Hepatocyte (in vitro differentiated cells): ENCODE measurements at places on chromosomes 13 and 19. TPM values are rescaled to one million over a fixed set of nuclear protein-coding genes. Genes with fewer than 3 reads are reported as not detected.

DNA sequence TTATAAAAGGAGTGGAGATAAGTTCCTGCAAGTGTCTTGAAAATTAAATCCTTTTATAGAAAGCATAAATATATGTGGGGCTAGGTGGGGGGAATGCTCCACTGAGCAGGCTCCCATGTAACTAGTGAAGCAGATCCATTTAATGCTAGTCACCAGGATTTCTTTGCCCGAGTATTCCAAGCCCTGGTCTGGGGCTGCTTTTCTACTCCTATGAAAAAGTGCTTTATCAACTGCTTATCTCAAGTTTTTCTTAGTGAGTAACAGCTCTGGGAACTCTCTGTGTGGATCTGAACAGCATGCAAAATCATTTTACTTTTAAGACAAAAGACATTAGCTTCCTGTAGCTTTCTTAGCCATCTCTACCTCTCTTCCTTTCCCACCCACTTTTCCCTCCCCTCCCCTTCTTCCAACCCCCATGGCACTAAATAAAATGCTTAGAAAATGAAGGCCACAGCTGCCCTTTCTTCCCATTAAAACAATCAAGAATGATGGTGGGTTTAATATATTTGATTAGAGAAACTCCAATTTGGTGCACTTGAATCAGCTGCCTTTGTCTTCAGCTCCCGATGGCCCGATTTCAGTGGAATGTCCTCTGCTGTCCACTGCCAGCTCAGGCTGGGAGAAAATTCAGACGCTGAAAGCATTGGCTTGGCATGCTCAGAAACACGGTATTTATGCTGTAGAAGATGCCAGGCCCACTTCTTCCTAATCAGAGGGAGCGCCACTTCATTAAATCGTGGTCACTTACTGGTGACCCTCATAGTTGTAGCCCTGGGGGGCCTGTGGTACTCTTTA is 475.1 kb downstream of the FOXO1 start:
- peak overlapping the region; percentile 80 for H3K27ac ChIP-seq
- no peaks in the 10 kb centered on the region for H3K27me3 ChIP-seq
- H3K4me1 ChIP-seq = peaks cover 20% of the 10 kb centered on the region
- H3K4me3 ChIP-seq = no peak overlapping the region
- H3K36me3 ChIP-seq = no peaks in the 10 kb centered on the region

DNA sequence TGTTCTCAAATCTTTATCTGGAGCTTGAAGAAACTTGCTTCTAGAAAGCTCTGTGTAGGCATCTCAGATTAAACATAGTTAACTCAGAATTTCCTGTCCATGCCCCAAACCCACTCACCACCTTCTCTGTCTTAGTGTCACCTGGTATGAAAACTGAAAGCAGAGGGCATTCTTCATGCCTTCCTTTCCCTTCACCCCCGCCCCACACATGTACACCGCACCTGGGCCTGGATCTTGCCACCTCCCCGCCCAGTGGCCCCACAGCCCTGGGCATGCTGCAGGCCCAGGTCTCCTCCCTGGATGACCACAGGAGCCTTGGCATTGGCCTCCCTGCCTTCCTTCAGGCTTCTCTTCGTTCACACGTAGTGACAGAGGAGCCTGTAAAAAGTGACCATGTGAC is 15.8 kb downstream of the CFAP97D2 start:
- H3K4me3 ChIP-seq = no peak overlapping the region
- H3K27me3 ChIP-seq = no peaks in the 10 kb centered on the region
- no peaks in the 10 kb centered on the region for H3K36me3 ChIP-seq
- DNase-seq = no peak
- no peak overlapping the region for H3K27ac ChIP-seq
- no peaks in the 10 kb centered on the region for H3K4me1 ChIP-seq

RFXAP gene
- total RNA-seq = 2.7 and 2.9 TPM in 2 replicates

COQ8B gene
- total RNA-seq = 46.2 and 49.2 TPM in 2 replicates

TIMM29 gene
- total RNA-seq = 19.4 and 36.2 TPM in 2 replicates

SPRED3 gene
- total RNA-seq = 0.68 and 4.0 TPM in 2 replicates

CD33 gene
- total RNA-seq = 0.23 TPM in 1 of 2 replicates, not detected in the other
